ENCODE measurements at places on chromosomes 1 and 21. TPM values are rescaled to one million over a fixed set of nuclear protein-coding genes. Genes with fewer than 3 reads are reported as not detected.

ERG gene
- total RNA-seq = not detected

SLC22A15 gene
- total RNA-seq = 4.3 TPM

LCE1D gene
- total RNA-seq = not detected

GRCh38 chr1:11673089-11673769, 7.7 kb downstream of the MAD2L2 start:
- peaks cover 2% of the 10 kb centered on the region for H3K27me3 ChIP-seq
- peaks cover under 1% of the 10 kb centered on the region for H3K4me1 ChIP-seq
- peaks cover 5% of the 10 kb centered on the region for H3K36me3 ChIP-seq
- no peak overlapping the region for H3K27ac ChIP-seq
- DNase-seq = no peak

DNA sequence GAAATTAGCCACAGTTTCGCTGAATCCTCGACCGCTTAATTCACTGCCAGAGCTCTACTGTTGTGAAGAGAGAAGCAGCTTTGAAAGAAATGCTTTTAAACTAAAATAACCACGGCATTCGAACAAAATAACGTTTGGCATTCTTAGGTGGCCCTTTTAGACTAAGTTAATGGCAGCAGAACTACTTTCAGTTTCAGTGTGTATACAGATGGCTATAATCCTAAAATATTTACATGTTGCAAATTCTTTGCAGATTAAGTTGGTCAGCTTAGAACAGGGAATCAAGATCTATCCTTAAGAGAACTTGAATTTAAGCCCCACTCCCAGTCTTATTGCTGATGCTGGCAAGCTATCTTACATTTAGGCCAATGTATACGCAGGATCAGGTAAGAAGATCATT, 62.7 kb downstream of the ADSS2 start:
- peak overlapping the region; percentile 68 for H3K4me3 ChIP-seq
- no peaks in the 10 kb centered on the region for H3K27me3 ChIP-seq
- DNase-seq = no peak
- peaks cover 31% of the 10 kb centered on the region for H3K4me1 ChIP-seq

DNA sequence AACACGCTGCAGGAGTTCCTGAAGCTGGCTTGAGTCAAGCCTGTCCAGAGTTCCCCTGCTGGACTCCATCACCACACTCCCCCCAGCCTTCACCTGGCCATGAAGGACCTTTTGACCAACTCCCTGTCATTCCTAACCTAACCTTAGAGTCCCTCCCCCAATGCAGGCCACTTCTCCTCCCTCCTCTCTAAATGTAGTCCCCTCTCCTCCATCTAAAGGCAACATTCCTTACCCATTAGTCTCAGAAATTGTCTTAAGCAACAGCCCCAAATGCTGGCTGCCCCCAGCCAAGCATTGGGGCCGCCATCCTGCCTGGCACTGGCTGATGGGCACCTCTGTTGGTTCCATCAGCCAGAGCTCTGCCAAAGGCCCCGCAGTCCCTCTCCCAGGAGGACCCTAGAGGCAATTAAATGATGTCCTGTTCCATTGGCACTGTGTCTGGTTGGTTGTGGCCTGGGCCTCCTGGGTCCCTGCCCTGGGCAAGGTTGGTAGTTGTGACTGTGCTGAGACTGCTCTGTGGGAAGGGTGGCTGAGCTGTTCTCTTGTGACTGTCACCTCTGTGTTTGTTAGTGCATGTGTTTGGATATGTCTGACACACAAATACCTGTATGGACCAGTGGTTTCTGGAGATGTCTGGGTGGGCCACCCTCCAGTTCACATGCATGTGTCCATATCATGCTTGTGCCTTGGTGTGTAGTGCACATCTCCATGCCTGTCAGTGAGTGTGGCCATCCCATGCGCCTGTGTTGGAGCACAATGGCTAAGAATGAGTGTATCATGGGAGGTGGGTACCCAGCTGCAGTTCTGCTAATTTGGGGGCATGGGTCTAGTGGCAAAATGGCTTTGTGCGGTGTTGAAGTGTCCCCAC, 1.4 kb downstream of the SH3BGRL3 start:
- peak overlapping the region; percentile 84 for H3K27ac ChIP-seq
- peaks cover 30% of the 10 kb centered on the region for H3K36me3 ChIP-seq
- H3K27me3 ChIP-seq = peaks cover 2% of the 10 kb centered on the region
- peaks cover 81% of the 10 kb centered on the region for H3K4me1 ChIP-seq
- no peak for DNase-seq

DNA sequence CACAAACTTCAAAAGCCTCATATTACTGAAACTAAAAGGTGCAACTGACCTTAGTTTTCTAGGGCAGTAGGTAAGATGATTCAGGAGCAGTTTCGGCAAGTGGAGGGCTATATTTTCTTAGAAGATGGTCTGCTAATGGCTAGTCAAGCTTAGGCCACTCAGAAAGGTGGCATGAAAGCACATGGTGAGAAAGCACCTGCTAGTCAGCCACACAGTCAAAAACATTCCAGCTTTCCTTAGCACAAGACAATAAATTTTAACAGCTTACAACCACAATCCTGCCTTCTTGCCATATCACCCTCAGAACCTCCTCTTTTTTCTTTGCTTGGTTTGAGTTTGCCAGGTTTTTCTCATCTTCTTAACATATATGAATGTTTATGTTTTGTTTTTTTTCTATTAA, 81.1 kb upstream of the SLFNL1 start:
- H3K4me1 ChIP-seq = peaks cover 25% of the 10 kb centered on the region
- no peaks in the 10 kb centered on the region for H3K27me3 ChIP-seq
- H3K27ac ChIP-seq = peak overlapping the region; percentile 36
- H3K4me3 ChIP-seq = no peak overlapping the region
- DNase-seq = no peak

DNA sequence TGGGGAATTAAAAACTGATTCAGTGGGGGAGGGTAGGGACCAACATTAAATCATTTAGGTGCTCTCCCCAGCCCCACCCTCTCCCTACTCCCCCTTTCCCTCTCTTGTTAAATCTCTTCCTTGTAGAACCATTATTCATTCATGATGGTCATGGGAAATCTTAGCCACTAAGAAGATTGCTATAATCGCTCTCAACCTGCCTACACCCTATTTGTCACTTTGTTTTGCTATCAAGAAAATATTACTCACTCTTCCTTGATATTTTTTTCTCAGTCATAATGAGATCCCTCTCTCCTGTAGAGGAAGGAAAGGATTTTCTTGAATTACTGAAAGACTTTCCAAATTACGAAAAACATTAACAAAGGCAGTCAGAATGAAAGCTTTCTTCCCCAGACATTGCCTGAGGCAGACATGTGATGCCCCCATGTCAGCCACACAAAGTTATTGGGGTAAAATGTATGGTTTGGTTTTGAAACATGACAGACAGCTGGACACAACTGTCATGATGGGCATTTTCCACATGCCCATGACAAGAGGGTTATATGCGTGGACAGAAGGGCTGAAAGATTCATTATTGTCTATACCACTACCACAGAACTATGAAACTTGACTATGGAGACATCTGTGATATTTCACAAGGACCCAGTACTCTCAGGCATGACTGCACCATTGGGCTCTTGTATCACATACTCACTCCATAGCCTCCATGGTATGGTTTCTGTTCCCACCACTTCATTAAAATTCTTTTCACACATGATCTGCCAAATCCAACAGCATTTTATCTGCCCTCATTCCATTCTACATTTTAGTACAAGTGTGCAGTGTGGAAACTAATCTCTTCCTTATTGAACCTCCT, 420.1 kb downstream of the DISC1 start:
- H3K27me3 ChIP-seq = peaks cover 3% of the 10 kb centered on the region
- no peak overlapping the region for H3K4me3 ChIP-seq
- H3K36me3 ChIP-seq = no peaks in the 10 kb centered on the region

- H3K36me3 ChIP-seq = no peaks in the 10 kb centered on the region
- peak overlapping the region; percentile 79 for H3K27ac ChIP-seq
- peaks cover 2% of the 10 kb centered on the region for H3K27me3 ChIP-seq
- peaks cover 67% of the 10 kb centered on the region for H3K4me1 ChIP-seq
Measured at GRCh38 chr1:163035446-163036249, 33.5 kb upstream of the RGS4 start.

DNA sequence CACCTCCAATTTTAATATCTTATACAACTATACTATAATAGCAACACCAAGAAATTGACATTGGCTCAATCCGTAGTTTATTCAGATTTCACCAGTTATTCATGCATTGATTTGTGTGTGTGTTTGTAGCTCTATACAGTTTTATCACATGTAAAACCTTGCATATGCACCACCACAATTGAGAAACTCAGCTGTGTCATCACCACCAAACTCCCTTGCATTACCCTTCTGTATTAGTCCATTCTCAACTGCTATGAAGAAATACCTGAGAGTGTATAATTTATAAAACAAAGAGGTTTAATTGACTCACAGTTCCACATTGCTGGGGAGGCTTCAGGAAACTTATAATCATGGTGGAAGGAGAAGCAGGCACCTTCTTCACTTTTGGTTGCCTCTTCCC, 162.1 kb downstream of the PATJ start:
- H3K36me3 ChIP-seq = no peaks in the 10 kb centered on the region
- H3K27ac ChIP-seq = no peak overlapping the region
- no peaks in the 10 kb centered on the region for H3K4me1 ChIP-seq
- peaks cover 2% of the 10 kb centered on the region for H3K27me3 ChIP-seq
- no peak overlapping the region for H3K4me3 ChIP-seq

GRCh38 chr1:220077887-220078286, 11.7 kb downstream of the BPNT1 start:
- no peak overlapping the region for H3K4me3 ChIP-seq
- no peak overlapping the region for H3K27ac ChIP-seq
- peaks cover 20% of the 10 kb centered on the region for H3K36me3 ChIP-seq
- H3K4me1 ChIP-seq = peaks cover 6% of the 10 kb centered on the region

DNA sequence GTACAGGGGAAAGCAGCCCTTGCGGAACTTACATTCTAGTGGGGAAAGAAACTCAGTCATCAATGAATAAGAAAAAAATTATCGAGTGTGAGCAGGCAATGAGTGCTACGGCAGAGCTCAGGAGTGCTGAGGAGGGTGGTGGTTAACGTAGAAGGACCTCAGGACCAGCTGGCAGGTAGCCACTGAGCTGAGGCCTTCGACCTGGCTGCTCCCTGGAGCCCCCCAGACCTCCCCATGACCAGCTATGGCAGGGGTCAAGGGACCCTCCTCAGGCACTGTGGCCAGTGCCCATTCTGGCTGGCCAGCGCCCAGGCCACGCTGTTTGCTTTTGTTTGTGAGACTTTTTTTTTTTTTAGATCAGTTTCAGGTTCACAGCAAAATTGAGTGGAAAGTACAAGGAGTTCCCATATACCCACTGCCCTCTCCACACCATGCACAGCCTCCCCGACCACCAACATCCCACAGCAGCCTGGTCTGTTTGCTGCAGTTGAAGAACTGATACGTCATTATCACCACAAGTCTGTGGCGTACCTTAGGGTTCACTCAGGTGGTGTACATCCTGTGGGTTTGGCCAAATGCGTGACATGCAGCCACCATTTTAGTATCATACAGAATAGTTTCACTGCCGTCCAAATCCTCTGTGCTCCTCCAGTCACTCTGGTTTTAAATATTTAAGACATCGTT, 11.8 kb upstream of the TTC22 start:
- H3K27me3 ChIP-seq = peaks cover 18% of the 10 kb centered on the region
- DNase-seq = no peak
- no peak overlapping the region for H3K4me3 ChIP-seq
- no peaks in the 10 kb centered on the region for H3K36me3 ChIP-seq
- H3K27ac ChIP-seq = no peak overlapping the region

DNA sequence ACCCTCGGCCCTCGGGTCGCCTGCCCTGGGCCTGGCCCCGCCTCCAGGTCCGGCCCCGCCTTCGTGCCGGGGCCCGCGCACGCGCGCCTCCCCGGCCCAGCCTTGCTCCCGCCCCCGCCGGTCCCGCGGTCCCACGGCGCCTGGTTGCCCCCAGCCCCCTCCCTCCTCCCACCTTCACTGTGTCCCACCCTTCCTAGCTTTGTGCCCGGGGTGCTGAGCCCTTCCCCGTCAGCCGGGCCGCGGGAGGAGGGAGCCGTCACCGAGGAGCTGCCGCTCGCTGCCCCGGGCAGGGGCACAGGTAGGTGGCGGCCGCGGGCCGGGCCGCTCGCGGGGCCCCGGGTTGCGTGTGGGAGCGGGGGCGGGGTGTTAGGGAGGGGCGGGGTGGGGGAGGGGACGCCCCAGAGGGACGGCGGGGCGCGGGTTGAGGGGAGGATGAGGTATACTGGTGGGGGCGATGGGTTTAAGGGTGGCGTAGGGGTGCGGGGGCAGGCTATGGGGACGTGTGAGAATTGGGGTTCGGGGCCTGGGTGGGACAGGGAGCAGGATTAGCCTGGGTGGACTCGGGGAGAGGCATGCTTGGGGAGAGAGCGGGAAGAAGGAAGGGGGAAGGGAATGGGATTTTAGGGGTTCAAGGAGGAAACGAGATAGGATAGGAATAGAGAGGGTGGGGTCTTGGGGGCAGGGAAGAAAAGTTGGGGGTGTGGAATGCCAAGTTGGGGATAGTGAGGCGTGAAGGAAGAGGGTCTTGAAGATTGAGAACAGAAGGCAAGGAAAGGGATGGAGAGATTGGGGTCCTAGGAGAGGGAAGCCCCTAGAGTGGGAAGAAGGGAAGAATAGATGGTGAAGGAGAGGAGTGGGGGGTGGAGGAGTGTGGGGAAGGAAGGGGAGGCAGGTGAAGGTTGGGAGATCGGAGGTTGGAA, at the start of gene LRRC42:
LRRC42 (plus strand) TSS at position 99 of the 920 bp plus-strand sequence. CDS start 5,650 bp downstream, outside the sequence.
- H3K36me3 ChIP-seq = peaks cover 11% of the 10 kb centered on the region
- DNase-seq = no peak
- H3K27me3 ChIP-seq = no peaks in the 10 kb centered on the region
- peaks cover 69% of the 10 kb centered on the region for H3K4me1 ChIP-seq
- peak within 1 kb of the TSS; percentile 97 for H3K4me3 ChIP-seq
- H3K27ac ChIP-seq = peak within 1 kb of the TSS; percentile 91

- no peak overlapping the region for H3K27ac ChIP-seq
- no peak for DNase-seq
- peaks cover 2% of the 10 kb centered on the region for H3K27me3 ChIP-seq
- H3K4me3 ChIP-seq = no peak overlapping the region
Measured at GRCh38 chr1:169295425-169295824, 72.2 kb downstream of the NME7 start.

DNA sequence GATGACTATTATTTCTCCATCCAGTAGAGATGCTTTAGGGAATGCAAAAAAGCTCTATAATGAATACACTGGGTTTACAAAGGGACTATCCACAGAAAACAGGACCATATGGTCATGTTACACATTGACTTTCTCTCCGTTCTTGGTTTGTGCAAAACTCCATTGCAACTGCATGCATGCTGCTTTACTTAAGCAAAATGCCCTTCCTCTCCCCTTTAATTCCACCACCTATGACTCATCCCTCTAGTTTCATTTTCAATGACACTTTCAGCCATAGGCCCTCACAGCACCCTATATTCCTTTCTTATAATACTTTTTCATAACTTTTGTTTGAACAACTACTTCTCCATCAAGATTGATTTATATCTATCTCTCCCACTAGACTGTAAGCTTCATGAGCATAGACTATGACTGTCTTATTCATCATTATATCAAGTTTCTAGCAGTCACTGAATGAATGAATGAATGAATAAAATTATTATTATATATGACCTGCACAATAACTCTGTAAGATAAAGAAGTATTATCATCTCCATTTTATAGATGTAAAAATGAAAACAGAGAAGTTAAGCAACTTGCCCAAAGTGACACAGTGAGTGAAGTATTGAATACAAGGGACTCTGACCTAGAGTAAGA, 248.9 kb downstream of the PLPP3 start:
- no peaks in the 10 kb centered on the region for H3K36me3 ChIP-seq
- no peak overlapping the region for H3K27ac ChIP-seq
- no peak overlapping the region for H3K4me3 ChIP-seq
- no peaks in the 10 kb centered on the region for H3K27me3 ChIP-seq
- H3K4me1 ChIP-seq = peaks cover 26% of the 10 kb centered on the region

Data from HFFc6 (cell line).